Thyroid gland (tissue), 4 donors: ENCODE measurements at places on chromosomes 11 and 22. TPM values are rescaled to one million over a fixed set of nuclear protein-coding genes. Genes with fewer than 3 reads are reported as not detected.

- peak overlapping the region; percentile 88 for H3K27ac ChIP-seq
- H3K4me1 ChIP-seq, result peaks cover 44% of the 10 kb centered on the region
- H3K27me3 ChIP-seq, result no peaks in the 10 kb centered on the region
- no peak for DNase-seq
Measured at GRCh38 chr11:48040830-48041444, 60.6 kb downstream of the PTPRJ start.

The OR51I1 gene
- total RNA-seq, result 0.33 TPM

DNA sequence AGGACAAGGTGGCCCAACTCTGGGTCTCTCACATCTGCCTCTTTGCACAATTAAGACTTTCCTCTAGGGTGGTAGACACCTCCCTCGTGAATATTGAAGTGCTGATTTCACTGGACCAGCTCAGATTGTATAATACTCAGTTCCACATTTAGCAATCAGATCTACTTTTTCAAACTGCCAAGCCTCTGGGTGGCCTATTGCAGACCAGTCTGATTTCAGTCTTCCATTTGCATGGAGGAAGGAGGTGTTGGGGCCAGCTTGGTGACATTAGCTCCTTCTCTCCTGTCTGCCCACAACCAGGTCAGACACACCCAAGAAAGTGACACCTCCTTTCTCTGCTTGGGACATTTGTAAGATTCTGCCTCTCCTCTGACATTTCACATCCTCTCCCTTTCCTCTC is 78.2 kb downstream of the PPFIBP2 start:
- H3K36me3 ChIP-seq, result no peaks in the 10 kb centered on the region
- peak overlapping the region; percentile 49 for H3K27ac ChIP-seq
- H3K27me3 ChIP-seq, result no peaks in the 10 kb centered on the region
- no peak overlapping the region for H3K4me3 ChIP-seq
- peaks cover 61% of the 10 kb centered on the region for H3K4me1 ChIP-seq

- no peak overlapping the region for H3K27ac ChIP-seq
- peaks cover 4% of the 10 kb centered on the region for H3K36me3 ChIP-seq
- no peak overlapping the region for H3K4me3 ChIP-seq
- DNase-seq, result no peak
- no peaks in the 10 kb centered on the region for H3K27me3 ChIP-seq
- no peaks in the 10 kb centered on the region for H3K4me1 ChIP-seq
Measured at GRCh38 chr11:74611369-74611861, 19.0 kb downstream of the POLD3 start.

- H3K36me3 ChIP-seq, result no peaks in the 10 kb centered on the region
- H3K27me3 ChIP-seq, result no peaks in the 10 kb centered on the region
- DNase-seq, result no peak
- H3K4me1 ChIP-seq, result no peaks in the 10 kb centered on the region
Measured at GRCh38 chr11:15750535-15751308, 605.6 kb downstream of the SOX6 start.

GRCh38 chr11:27757953-27758352 is 57.7 kb upstream of the BDNF start:
- no peak overlapping the region for H3K4me3 ChIP-seq
- H3K27me3 ChIP-seq, result no peaks in the 10 kb centered on the region
- no peak for DNase-seq
- H3K36me3 ChIP-seq, result no peaks in the 10 kb centered on the region
- no peak overlapping the region for H3K27ac ChIP-seq

DNA sequence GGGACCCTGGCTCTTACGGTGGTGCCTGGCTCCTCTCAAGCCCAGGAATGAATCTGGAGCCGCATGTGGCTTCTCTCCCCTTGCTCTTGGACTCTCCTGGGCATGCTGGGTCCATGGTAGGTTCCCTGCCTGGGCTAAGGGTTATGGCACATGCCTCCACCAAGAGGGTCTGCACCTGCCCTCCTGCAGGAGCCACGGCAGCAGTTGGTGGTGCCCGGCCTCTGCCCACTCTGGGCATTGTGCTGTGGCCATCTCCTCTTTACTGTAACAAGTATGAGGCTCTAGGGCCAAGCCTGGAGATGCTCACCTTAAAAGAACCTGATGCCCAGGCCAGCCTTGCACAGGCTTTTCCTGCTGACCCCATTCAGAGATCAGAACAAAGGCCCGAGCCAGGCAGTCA is 104.0 kb upstream of the PITPNB start:
- no peak overlapping the region for H3K27ac ChIP-seq
- no peak for DNase-seq
- no peaks in the 10 kb centered on the region for H3K27me3 ChIP-seq
- no peak overlapping the region for H3K4me3 ChIP-seq

DNA sequence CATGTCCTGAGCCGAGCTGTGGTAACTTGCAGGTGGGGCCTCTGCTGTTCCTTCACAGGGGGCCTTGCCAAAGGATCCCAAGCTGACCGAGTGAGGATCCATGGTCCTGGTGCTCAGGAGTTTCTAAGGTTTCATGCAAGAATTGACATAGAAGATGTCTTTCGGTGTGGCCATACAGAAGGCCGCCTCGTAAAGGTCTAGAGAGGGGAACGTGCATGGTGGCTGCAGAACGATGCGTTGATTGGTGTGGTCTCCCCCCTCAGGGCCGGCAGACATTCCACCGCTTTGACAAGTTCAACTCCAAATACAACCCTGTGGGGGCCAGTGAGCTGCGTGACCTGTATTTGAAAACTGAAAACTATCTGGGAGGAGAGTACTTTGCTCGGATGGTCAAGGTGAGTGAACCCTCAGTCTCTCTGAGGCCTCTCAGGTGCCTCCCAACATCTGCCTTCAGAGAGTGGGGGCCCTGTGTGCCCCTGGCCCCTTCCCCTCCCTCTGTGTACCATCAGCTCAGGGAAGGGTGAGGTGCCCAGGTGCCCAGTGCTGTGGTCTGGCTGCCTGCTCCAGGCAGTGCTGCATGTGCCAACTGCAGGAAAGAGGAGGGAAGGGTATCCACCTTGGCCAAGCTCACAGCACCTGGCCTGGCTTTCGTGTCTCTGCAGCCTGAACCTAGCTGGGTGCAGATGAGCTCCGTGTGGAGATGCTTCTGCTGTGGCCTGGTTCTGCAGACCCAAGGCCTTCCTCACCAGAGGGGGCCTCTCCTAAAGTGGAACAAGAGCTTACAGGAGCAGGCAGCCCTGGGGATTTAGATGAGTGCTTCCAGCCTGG is 39.8 kb downstream of the AMPD3 start:
- no peak overlapping the region for H3K27ac ChIP-seq
- no peaks in the 10 kb centered on the region for H3K27me3 ChIP-seq
- no peak for DNase-seq
- peaks cover 3% of the 10 kb centered on the region for H3K36me3 ChIP-seq

DNA sequence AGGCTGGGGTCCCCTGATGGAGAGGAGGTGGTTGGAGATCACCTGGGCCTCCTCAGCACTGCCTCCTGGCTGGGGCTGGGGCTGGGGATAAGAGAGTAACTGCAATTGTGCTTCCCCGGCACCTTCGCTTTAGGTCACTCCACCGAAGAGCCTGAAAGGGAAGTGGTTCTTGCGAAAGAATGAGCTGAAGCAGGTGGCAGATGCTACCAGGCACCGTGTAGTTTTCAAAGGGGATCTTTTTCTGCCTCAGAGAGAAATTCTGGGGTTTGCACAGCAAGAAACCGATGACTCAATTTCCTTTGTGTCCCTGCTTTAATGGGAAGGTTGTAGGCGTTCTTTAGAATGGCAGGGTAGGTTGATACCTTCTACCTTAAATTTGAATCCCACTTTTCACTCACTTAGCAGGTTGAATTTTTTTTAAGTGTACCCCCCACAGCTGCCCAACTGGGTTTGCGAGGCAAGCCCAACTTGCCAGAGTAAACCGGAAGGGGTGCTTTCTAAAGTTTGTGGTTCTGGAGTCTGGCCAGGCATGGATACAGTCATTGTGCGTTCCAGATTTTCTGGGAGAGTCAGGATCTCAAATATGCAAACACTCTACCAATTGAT is 5.3 kb downstream of the CD44 start:
- no peak overlapping the region for H3K4me3 ChIP-seq
- no peak overlapping the region for H3K27ac ChIP-seq
- H3K27me3 ChIP-seq, result no peaks in the 10 kb centered on the region
- H3K36me3 ChIP-seq, result no peaks in the 10 kb centered on the region
- peaks cover 44% of the 10 kb centered on the region for H3K4me1 ChIP-seq

DNA sequence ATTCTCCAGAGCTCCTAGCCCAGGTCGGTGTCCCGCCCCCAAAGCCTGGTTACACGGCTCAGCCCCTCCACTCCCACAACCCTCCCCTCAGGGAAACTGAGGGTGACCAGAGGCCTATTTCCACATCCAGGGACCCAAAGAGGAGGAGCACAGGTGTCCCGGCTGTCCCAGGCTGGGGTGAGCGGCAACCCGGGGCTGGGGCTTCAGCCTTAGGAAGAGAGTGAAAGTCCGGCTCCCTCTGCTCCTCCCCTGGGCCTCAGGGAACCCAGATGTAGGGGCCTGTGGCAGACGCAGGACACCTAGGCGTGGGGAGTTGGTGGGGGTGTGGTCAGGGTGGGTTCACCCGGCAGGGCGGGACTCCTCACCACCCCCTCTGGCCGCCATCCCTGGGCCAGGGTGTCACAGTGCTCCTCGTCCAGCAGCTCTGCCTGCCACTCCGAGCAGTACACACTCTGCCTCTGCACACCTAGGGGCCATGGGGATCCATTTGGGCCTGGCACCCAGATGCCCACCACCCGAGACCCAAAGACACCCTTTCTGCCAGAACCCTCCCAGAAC is 63.1 kb downstream of the ARFGAP3 start:
- no peaks in the 10 kb centered on the region for H3K27me3 ChIP-seq
- peaks cover 22% of the 10 kb centered on the region for H3K36me3 ChIP-seq
- H3K4me3 ChIP-seq, result no peak overlapping the region
- no peaks in the 10 kb centered on the region for H3K4me1 ChIP-seq

The C11orf16 gene
- not detected for total RNA-seq

GRCh38 chr22:45977003-45977411 is at the start of gene WNT7B:
Gene WNT7B, minus strand, starts transcription at chr22:45977162. Its CDS starts 408 bp downstream, at chr22:45976754.
- no peak within 1 kb of the TSS for H3K4me3 ChIP-seq
- no peak within 1 kb of the TSS for H3K27ac ChIP-seq
- H3K27me3 ChIP-seq, result no peaks in the 10 kb centered on the region

GRCh38 chr11:102794382-102794781 is 3.6 kb downstream of the MMP1 start:
- H3K36me3 ChIP-seq, result no peaks in the 10 kb centered on the region
- no peak for DNase-seq
- H3K4me1 ChIP-seq, result no peaks in the 10 kb centered on the region
- H3K27me3 ChIP-seq, result no peaks in the 10 kb centered on the region
- H3K27ac ChIP-seq, result no peak overlapping the region
- H3K4me3 ChIP-seq, result no peak overlapping the region

DNA sequence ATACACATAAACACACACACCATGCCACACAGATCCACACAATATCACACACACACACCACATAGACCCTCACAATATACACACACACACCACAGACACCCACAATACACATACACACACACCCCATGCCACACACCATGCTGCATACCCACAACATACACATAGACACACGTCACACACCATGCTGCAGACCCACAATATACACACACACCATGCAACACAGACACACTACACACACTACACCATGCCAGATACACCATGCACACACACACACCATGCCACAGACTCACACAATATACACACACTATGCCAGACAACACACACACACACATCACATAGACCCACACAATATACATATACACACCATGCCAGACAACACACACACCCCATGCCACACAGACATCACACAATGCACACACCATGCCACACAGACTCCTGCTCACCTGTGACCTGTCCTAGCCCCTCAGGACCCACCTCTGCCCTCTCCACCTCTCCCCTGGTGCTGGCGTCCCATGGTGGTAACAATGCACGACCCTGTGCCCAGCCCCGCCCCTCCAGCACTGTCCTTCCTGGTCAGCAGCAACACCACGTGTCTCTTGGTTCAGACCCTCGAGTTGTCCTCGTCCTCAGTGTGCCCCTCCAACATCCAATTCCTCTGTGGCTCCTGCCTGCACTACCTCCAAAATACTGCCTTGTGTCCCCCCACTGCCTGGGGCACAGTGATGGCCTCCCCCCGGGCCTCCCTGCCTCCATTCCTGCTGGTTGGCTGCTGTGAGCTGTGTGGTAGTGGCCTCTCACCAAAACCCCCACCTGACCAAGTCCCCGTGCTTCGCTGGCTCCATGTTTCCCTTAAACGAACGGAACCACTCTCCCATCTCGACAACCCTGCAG is 23.7 kb upstream of the RFPL3 start:
- H3K4me3 ChIP-seq, result no peak overlapping the region
- no peak overlapping the region for H3K27ac ChIP-seq
- no peaks in the 10 kb centered on the region for H3K27me3 ChIP-seq
- H3K4me1 ChIP-seq, result peaks cover 36% of the 10 kb centered on the region
- no peak for DNase-seq
- no peaks in the 10 kb centered on the region for H3K36me3 ChIP-seq

- no peaks in the 10 kb centered on the region for H3K27me3 ChIP-seq
- no peaks in the 10 kb centered on the region for H3K4me1 ChIP-seq
- H3K36me3 ChIP-seq, result no peaks in the 10 kb centered on the region
- no peak overlapping the region for H3K4me3 ChIP-seq
Measured at GRCh38 chr11:32184723-32185376, 94.0 kb downstream of the RCN1 start.

DNA sequence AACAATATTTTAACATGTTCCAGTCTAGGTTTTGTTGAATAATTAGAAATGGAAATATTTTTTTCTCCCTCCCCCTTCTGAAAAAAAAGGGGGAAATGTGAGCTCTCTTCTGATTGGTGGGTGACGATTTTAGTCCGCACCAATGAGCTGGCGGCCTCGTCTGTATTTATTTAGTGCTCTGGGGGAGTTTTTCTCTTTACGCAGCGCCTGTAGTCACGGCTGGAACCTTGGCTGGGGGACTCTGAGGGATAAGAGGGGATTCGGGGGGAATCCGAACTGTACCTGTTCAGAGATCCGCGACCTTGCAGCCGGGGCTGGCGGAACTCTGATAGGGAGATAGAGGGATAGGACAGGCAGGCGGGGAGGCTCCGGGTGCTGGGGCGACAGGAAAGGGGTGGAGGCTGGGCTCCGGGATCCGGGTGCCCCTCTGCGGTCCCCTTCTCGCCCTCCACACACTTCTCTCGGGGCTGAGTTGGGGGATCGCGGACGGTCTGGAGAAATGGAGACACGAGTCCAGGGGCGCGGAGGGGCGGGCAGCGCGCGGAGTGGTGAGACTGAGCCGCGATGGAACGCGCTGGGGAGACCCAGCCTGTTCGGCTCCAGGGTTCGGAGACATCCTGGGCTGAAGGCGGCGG is 99.7 kb upstream of the HSD17B12 start:
- peaks cover 57% of the 10 kb centered on the region for H3K27me3 ChIP-seq
- no peak for DNase-seq
- H3K36me3 ChIP-seq, result no peaks in the 10 kb centered on the region
- H3K4me3 ChIP-seq, result no peak overlapping the region
- H3K27ac ChIP-seq, result no peak overlapping the region
